Left colon (tissue), 2 donors: ENCODE measurements at places on chromosomes 7 and 10. TPM values are rescaled to one million over a fixed set of nuclear protein-coding genes. Genes with fewer than 3 reads are reported as not detected.

- no peak for DNase-seq
These were observed 110.8 kb upstream of the GALNT17 start for GRCh38 chr7:71021131-71021530.

GRCh38 chr10:71975087-71975870 lies 11.1 kb downstream of the CHST3 start:
- DNase-seq: peak; percentile 64

DNA sequence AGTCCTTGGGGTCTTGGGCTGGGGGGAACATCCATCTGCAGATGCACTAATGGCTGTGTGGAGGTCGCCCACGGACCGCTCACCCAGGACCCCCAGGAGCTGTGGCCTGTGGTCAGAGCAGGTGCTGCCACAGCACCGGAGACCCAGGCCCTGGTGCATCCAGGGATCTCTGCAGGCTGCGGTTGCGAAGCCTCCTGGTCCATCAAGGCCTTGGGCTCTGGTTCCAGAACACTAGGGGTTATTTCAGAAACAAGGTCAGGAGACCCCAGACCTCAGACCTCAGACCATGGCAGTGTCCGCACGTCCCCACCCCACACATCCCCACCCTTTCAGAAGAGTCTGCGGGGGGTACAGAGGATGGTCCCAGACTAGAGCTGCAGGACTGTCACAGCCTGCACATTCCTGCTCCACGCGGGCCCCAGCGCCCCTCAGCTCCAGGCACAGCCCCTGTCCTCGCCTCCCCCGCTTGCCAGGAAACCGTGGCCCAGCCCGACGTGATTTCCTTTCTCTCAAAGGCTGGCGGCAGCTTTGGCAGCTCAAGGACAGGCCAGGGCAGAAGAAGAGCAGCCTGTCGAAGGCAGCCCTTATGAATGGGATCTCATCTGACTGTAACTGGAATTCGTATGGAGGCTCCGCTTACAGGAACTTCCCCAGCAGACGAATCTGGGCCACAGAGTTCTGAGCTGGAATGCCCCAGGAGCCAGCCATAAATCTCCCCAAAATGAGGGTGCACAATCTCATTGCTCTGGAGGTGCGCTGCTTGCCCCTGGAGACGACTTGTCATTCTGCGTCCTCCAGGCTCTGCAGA lies 136.2 kb upstream of the RET start:
- DNase-seq: no peak

DNA sequence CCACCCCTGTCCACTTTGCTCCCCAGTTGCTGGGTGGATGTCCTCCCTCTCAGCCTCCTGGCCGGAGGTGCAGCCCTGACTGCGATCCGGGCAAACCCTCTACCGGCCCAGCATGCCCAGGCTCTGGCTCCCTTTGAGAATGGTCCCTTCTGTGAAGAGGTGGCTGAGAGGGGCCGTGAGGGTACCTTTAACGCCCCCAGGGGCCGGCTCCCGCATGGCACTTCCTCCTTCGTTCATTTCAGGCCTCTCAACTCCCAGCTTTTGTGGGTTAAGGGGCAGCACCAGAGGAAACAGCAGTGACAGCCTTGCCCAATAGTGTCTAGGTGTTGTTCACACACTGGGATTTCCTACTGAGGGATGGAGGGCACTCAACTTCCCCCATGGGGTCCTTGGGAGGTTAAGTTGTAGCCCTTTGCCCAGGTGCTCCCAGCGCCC lies 33.2 kb upstream of the HABP2 start:
- no peak for DNase-seq

DNA sequence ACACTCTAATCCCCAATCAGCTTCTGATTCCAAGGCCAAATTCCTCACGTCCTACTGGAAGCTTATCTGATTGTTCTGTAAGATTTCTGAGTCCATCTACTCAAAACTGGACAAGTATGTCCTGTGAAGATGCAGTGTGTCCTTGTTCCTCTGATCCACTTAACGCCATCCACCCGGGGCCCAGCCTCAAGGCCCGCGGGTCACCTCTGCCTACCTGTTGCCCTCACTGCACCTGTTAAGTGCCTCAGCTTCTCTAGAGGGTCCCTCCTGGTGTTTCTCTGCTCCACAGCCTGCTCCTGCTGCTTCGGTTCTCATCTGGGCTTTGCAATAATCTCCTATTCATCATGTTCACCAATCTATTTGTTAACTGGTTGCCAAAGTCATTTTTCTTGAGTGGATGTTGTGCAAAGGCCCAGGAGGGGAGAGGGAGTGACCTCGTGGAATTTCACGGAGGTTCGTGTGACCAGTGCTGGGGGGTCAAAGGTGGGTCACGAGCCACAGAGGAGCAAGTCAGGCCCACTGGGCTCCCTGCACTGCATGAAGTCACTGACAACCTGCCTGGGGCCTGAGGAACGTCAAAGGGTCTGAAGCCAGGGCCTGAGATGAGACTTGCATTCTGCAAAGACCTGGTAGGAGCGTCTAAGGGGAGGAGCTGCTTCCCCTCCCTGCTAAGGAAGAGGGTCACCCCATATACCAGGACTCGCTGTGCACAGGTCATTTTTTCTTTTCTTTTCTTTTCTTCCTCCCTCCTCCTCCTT lies 338.1 kb downstream of the WDR37 start:
- no peak for DNase-seq

DNA sequence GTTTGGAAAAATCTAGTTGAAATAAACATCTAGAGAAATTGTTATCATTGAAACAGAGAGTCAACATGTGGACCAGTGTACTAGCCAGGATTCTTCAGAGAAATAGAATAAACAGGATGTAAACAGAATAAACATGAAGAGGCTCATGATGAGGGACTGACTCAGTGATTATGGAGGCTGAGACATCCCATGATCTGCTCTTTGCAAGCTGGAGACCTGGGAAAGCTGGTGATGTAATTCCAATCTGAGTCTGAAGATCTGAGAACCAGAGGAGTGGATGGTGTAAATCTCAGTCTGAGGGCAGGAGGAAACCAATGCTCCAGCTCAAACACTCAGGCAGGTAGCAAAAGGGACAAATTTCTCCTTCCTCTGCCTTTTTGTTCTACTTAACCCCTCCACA lies 62.9 kb upstream of the FAM180A start:
- no peak for DNase-seq

- DNase-seq: no peak
These were observed 19.7 kb upstream of the EXOC4 start for GRCh38 chr7:133233142-133233541.

GRCh38 chr10:14185316-14186045 lies 145.2 kb downstream of the FRMD4A start:
- no peak for DNase-seq

DNA sequence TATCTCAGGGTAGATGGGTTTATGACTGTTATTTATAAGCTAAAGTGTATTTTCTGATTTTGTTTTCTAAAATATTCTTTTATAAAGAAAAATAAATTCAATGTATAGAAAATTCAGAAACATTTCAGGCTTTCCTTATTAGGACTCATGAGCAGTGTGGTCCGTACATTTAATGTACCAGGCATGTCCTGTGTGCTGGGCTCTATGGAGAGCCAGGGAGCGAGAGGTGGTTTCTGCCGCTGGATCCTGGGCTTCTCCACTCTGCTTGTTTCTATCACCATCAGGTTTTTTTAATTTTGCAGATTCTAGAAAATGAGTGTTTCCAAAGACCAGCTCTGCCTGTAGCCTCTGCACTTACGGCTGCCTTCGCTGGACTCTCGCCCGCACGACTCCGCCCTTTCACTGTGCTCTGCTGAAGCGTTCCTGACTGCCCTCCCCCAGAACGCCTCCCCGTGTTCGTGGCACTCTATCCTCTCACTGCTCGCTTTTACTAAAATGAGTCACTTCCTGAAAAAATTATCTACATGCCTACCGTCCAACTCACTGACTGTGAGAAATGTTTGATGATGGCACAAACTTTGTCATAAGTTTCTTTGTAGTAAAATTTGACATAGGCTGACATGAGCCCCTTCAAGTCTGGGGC lies 188.5 kb downstream of the ZMYND11 start:
- DNase-seq: peak; percentile 54

- no peak for DNase-seq
These were observed 41.0 kb upstream of the ZMIZ2 start for GRCh38 chr7:44707558-44708230.

- no peak for DNase-seq
These were observed 50.1 kb downstream of the TNS3 start for GRCh38 chr7:47531584-47532492.

DNA sequence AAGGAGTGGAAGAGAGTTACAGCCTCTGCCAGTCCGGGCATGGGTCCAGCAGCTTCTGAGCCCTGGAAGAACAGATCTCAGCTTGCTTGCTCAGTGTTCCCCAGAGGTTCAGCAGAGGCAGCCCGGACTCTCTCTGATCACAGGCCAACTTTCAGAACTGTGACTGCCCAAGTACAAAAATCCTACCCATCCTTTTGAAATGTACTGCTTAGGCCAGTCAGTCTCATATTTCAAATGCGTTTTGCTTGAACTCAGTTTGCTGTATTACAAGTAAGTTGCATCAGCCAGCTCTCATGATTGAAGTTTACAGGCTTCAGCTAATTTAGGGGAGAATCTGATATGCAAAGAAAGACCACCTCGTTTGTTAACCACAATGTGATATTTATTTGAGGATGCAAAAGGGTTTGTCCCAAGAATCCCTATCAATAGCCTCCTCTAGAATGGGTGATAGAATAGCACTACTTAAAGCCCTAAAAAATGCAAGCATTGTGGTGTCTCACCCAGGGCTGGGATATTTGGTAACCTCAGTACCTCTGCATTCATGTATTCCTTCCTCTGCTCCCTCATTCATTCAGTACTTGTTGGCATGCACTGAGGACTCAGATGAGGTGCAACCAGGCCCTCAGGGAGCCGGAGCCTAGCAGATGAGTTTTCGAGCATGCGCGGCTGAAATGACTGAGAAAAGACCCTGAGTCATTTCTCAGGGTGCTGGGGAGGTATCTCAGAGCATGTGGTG lies 7.0 kb downstream of the AIMP2 start:
- peak; percentile 69 for DNase-seq

GRCh38 chr7:144027070-144027469 lies 21.7 kb upstream of the OR2A5 start:
- no peak for DNase-seq

DNA sequence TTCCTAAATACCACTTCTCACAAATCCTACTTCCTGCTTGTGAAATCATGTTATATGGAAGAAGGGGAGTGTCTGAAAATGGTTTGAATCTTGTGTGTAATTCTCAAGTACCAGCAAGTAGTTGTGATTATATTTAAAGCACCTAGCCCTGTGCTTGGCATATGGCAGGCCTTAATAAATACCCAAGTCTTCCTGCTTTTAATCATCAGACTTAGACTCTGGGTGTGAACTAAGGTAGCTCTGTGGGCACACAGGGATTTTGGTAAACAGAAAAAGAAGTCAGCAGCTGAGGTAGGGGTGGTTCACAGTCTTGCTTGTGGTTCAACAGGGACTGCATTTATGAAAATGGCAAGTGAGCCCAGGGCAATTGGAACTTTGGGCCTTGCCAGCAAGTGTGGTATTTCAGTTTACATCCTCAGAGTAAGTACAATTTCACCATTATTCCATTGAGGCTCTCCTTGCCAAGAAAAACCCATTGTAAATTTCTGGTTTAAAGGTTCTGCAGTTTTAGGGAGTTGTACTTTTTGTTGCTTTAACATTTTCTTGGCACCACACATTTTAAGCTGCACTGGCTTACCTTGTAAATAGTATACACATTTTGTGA lies 215.5 kb downstream of the AUTS2 start:
- no peak for DNase-seq

DNA sequence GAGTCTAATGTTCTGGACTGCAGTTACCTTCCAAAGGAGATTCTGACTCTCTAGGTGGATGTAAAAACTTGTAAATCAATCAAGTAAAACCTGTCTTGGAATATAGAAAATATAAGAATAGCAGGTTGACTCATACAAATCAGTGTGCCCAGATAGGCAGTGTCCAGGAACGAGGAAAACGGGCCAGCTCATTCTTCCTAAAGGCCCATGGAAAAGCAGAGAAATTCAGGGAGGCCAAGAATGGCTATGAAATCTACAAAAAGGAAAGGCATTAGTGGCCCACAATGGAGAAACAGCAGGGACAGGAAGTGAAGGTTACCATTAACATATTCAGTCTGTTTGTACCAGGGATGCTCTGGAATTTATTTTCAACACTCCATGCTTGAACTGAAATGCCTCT lies 14.9 kb downstream of the GLI3 start:
- DNase-seq: no peak

GRCh38 chr7:29684787-29685650 lies 121.3 kb upstream of the WIPF3 start:
- DNase-seq: peak; percentile 80

DNA sequence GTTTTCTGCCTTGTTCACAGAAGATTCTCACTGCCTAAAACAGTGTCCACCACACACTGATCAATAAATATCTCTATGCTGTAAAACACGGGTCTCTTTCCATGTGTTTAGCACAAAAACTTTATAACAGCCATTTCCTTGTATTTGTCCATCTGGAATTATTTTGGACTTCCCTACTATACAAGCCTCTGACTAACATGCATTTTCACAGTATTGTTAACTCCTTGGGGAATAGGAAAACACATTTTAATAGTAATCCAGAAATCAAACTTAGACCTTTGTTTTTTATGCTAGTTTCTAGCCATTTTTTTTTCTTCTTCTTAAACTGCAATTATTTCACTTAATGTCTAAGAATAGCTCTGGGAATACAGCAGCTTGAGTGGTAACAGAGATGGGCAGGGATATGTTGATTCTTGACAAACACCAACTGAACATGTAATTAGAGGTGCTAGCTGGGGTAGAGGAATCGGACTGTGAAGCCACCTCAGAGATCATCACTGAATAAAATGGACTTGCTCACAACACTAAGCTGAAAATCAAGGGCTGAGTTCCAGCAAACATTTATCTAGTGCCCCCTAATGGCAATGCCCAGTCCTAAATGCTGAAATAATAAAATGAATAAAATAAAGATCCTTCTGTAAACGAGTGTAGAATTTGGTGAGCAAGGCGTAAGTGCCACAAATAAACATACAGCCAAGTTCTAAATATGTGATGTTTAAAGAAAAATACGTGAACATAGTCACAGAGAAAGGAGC lies 593.1 kb downstream of the SORCS1 start:
- DNase-seq: no peak

Gene ABCA13
- total RNA-seq: 0.11 TPM

Gene ACADSB
- total RNA-seq: 45.2 TPM

Gene DGKI
- total RNA-seq: 0.24 TPM

Gene TUBB8
- not detected for total RNA-seq

Gene DYNC1I1
- total RNA-seq: 3.0 TPM

Gene GHRHR
- not detected for total RNA-seq

Gene SLC29A4
- total RNA-seq: 3.2 TPM
